ENCODE measurements at places on chromosomes 12 and 14.

DNA sequence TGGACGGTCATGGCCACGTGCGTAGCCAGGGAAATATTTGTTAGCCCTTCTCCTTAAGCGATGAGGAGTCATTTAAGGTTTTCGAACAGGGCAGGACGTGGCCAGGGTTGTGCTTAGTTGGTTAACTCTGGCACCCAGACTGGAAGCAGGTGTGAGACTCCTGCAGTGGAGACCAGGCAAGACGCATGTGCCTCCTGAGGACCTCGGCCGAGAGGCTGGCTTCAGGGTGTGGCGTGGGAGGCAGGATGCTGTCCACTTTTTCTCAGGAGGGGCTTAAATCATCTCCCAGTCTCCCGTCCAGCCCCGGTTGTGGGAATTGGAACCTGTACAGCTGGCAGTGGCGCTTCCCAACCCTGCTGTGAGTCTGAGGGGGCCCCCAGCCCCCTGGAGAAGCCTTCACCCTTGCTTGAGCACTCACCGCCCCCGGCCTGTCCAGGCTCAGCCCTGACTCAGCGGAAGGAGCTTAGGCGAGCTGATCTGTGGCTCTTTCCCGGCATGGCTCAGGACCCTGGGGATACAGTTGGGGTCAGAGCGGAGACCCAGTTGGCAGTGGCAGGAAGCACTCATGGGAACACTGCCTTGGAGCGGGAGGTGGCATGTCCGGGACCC, 46.3 kb upstream of the TSPAN9 start:
- no peak for DNase-seq

- DNase-seq = no peak
Measured at GRCh38 chr12:84804691-84805473, 107.7 kb downstream of the SLC6A15 start.

DNA sequence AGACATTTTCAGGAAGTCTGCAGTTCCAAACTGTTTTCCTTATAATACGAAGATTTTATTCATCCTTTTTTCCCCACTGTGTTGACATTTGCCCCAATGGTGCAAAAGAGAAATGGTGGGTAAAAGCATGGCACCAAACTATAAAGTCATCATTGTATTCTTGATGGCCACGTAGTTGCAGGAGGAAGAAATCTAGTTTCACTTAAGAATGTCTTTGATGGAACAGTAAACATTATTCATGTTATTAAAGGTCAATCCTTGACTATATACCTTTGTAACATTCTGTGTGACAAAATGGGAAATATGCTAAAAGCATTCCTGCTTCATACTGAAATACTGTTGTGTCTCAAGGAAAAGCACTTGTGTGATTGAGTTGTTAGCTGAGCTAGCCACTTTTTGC, 80.1 kb downstream of the PRKCH start:
- no peak for DNase-seq

- DNase-seq = no peak
Measured at GRCh38 chr12:14810953-14811483, 3.0 kb downstream of the SMCO3 start.

GRCh38 chr14:54762296-54762695, 140.3 kb downstream of the GCH1 start:
- DNase-seq = no peak

- no peak for DNase-seq
Measured at GRCh38 chr12:29337325-29337724, 43.6 kb downstream of the ERGIC2 start.

- DNase-seq = no peak
Measured at GRCh38 chr14:93804654-93805053, 16.4 kb upstream of the PRIMA1 start.

GRCh38 chr14:43503508-43503907, 1003.6 kb downstream of the FSCB start:
- DNase-seq = no peak

DNA sequence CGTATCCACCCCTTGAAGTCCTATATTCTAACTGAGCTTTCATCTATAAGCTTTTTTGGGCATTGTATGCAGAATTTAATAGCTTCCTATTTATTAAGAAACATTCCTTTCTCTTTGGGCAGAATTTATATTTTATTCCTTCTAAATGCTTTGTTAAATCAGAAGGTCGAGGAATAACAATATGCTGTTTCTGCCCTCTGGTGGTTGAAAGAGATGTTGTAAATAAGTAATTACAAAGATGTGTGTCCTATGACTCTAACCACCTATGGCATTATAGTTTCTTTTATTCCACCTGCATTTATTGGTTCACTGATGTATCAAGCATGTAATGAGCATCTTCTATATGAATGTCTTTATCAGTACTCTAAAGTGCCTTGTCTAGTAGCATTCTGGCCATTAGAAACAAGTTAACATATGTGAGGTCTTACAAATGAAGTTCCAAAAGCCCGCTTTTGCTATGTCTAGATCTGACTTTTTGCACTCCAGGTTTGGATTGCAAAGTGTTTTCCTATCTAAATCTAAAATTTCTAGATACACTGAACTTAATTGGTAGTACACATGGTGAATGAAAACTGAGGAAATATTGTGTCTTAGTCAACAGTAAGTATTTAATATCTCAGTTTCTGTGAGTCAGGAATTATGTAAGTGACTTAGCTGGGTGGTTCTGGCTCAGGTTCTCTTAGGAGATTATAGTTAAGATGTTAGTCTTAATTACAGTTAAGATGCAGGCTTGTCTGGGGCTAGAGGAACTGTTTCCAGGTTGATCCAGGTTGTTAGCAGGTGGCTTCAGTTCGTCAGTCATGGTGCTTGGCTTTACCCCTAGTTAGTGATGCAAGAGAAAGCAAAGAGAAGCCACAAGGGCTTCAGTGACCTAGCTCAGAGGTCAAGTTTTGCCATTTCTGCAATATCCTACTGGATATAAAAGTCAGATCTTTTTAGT, 57.5 kb downstream of the PLEKHA5 start:
- DNase-seq = no peak

- DNase-seq = no peak
Measured at GRCh38 chr12:44696542-44696941, 179.6 kb downstream of the NELL2 start.

All from effector CD4-positive, alpha-beta T cell (primary cell).